ENCODE measurements at places on chromosomes 5 and 9. TPM values are rescaled to one million over a fixed set of nuclear protein-coding genes. Genes with fewer than 3 reads are reported as not detected.

The SPATA9 gene
- not detected for total RNA-seq

The FIBCD1 gene
- total RNA-seq = 20.8 TPM

The MSX2 gene
- 3.6 TPM for total RNA-seq

The SHOC1 gene
- 0.02 TPM for total RNA-seq
